AG04449 (cell line): ENCODE measurements at places on chromosomes 2 and 18.

DNA sequence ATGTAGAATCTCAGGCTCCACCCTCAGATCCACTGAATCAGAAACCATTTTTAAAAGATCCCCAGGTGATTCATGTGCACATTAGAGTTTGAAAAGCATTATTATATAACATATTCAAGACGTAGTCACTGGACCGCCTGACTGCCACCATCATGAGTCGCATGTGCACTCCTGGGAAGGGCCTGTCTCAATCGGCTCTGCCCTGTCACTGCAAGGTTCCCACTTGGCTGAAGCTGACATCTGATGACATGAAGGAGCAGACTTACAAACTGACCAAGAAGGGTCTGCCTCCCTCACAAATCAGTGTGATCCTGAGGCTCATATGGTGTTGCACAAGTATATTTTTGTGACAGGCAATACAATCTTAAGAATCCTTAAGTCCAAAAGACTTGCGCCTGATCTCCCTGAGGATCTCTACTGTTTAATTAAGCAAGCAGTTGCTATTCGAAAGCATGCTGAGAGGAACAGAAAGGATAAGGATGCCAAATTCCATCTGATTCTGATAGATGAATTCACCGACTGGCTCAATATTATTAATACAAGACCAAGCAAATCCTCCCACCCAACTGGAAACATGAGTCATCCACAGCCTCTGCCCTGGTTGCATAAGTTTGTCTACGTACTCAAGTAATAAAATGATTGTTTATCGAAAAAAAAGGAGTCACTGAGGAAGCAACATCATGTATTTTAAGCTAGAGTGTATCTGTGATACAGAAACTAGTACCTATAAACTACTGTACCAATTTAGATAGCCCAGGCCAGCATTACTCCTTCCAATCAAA is 26.2 kb downstream of the ATAD2B start:
- peak; percentile 53 for DNase-seq

- no peak for DNase-seq
Measured at GRCh38 chr2:71888751-71889445, 258.8 kb downstream of the CYP26B1 start.

DNA sequence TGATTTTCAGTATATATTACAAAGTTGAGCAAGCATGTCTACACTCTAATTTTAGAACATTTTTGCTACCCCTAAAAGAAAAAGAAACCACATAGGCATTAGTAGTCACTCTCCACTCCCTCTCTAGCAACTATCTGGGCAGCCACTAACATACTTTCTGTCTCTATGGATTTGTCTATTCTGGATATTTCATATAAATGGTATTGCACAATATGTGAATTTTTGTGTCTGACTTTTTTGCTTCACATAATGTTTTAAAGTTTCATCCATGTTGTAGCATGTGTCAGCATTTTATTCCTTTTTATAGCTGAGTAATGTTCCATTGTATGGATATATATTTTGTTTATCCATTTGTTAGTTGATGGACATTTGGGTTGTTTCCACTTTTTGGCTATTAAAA is 232.5 kb upstream of the CTAGE1 start:
- no peak for DNase-seq

DNA sequence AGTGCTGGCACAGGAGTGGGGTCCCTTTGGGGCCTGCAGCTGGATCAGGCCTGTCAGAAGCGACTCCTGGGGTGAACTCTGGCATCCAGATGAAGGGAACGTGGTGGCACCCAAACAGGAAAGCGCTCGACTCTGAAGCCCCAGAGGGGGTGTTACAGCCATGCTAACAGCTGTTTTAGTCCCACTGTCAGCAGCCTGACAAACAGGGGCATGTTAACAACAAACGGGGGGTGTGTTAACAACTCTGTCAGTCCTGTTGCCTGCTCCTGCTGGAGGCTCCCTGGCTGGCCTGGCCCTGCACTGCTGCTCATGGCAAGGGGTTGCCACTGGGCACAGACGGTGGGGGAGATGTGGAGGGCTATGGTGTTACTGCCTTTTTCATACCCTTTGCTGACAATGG is 2.6 kb upstream of the RNU2-63P start:
- DNase-seq: no peak

- no peak for DNase-seq
Measured at GRCh38 chr2:23611839-23612238, 226.9 kb downstream of the KLHL29 start.

DNA sequence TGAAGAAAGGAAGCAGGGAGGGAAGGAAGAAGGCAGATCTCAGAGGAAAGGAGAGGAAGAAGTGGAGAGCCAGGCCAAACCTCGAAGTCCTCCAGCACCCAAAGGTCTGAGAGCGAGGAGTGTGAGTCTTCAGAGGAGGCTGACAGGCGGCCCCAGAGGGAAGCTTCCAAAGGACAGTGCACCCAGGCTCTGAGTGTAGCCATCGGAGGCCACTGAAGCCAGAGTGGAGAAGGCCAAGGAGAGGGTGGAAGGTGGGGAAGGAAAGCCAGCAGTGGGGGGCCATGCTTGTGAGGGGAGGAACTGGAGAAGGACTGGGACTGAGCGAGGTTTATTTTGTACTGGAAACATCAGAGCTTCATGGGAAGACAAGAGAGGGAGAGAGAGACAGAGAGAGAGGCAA is 6.0 kb downstream of the ATP6V1B1 start:
- no peak for DNase-seq

DNA sequence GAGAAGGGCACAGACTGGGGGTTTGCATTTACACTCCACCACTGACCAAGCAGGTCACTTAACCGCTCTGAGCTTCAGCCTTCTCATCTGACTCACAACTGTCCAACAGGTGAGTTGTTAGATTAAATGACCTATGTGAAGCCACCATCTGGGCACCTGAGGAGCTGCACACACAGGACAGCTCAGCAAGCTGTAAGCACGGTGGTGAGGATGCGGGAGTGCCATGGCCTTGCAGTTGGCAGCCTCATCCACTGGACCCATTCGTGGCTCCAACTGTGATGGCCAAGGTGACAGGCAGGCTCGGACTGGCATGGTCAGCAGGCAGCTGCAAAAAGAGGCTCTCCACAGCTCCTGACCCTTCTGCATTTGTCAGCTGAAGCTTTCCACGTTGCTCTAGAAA is 23.3 kb upstream of the AMMECR1L start:
- DNase-seq: no peak

GRCh38 chr2:39264733-39265132 is 21.0 kb upstream of the CDKL4 start:
- DNase-seq: no peak

DNA sequence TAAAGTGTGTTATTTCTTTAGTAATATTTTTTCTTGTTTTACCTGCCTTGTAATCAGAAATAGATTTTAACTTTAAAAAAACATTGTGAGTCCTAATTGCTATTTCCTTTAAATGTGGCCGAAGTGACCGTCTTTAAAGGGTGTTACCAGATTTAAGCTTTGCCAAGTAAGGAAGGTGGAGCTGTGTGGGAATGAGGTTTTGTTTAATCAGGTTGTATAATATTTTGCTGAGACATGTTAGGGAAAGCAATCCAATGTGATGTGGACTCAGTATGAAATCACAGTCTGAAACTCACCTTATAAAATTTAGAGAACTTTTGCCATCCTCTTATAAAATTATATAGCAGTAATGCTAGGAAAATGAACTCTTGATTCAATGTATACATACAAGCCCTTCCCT is 32.9 kb upstream of the ITPRID2 start:
- DNase-seq: no peak

GRCh38 chr2:229265727-229266126 is 5.4 kb downstream of the PID1 start:
- DNase-seq: no peak

DNA sequence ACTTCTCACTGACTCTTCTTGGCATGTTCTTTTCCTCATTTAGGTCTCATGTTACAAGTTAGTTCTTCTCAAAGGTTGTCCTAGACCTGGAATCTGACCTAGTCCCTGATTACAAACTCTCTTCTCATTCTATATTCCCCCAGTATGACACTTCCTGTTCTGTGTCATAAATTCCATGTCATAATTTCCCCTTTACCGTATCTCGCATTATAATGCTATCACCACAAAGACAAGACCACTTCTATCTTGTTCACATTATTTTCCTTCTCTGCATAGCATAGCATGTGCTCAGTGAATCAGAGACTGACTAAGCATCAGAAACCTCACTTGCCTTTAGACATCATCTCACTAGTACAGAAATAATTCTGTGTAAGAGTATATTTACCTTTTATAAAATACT is 63.6 kb upstream of the CAVIN2 start:
- no peak for DNase-seq

- DNase-seq: no peak
Measured at GRCh38 chr2:178829299-178829960, 22.2 kb upstream of the TTN start.

DNA sequence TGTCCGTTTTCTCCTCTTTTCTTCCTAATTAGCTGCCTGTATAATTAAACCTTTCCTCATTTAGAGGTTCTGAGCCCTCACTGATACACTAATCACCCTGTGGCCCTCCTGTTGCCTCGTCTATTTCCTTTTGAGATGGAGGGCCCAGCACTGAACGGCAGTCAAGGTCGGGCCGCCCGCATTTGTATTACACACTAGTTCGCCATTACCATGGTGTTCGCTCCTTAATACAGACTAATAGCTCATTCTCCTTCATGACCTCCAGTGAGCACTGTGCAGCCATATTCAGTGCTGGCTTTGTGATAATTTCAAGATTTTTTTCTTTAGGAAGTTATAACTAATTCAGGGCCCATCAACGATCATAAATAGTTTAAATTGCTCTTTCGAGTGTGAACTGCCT is 64.1 kb downstream of the SLC4A3 start:
- DNase-seq: no peak

GRCh38 chr2:57802243-57802642 is 244.4 kb upstream of the VRK2 start:
- DNase-seq: no peak

- DNase-seq: no peak
Measured at GRCh38 chr2:118168615-118169014, 80.3 kb downstream of the INSIG2 start.

GRCh38 chr18:59426855-59427254 is 67.8 kb upstream of the LMAN1 start:
- DNase-seq: no peak

DNA sequence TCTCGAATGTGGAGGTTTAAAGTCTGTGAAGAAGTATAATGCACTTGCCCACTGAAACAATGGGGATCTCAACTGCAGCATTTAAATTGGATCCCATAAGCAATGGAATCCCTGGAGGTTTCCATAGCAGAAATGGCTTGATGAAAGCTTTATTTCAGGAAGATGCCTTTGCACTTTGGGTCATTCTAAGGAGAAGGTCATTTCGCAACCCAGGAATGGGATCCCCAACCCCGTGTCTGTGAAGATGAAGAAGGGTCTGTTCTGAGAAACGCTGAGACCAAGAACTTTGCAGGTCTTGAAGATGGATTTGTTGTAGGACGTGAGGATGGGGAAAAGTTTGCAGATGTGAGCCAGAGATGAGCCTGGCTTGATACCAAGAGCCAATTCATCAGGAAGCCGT is 1.8 kb upstream of the KCNG3 start:
- no peak for DNase-seq

- DNase-seq: no peak
Measured at GRCh38 chr18:22753130-22753831, 179.8 kb upstream of the RBBP8 start.

DNA sequence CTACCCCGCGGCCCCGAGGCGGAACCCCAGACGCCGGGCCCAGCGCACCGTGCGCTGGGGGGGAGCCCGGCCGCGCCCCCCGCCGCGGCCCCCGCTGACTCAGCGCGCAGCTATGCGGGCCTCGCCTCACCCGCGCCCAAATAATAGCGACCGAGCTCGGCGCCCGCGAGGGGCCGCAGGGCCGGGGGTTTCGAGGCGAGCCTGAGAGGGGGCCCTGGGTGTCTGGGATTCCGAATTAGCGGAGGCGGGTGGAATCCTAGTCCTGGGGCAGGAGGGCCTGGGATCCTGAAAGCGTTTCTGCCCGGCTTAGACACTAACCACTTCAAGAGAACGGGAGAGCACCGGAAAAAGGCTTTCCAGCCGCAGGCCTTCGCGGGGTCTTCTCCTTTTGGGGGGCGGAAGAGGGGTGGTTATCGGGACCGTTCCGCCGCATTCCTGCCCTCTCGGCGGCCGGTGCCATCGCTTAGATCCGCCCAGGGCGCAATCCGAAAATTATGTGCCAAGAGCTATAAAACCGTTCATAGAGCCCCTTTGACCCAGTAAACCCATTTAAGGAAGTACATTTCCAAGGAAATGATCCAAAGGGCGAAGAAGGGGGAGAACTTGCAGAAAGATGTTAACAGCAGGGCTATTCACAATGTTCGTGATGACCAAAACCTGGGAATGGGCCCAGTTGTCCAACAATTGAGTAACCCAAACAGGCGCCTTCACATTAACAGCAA is 681 bp upstream of the ROCK2 start:
- DNase-seq: no peak

DNA sequence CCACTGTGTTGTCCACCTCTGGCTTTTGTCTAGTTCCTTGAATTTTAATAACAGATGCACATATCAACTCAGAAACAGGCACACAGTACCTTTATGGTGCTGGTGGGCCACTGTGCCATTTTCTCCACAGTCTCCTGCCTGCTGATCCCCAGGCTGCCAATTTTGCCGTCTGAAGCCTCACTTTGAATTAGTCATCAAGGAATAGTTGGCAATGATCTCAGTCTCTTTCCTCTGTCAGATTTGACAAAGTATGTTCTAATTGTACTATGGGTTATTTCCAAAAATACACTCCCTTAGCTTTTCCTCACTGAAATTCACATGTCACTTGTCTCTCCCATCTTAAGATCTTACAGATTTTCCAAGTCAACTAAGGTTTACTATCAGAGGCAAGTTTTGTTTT is 140.7 kb downstream of the ZNF516 start:
- no peak for DNase-seq

- DNase-seq: no peak
Measured at GRCh38 chr2:77268626-77269025, 253.6 kb downstream of the LRRTM4 start.

DNA sequence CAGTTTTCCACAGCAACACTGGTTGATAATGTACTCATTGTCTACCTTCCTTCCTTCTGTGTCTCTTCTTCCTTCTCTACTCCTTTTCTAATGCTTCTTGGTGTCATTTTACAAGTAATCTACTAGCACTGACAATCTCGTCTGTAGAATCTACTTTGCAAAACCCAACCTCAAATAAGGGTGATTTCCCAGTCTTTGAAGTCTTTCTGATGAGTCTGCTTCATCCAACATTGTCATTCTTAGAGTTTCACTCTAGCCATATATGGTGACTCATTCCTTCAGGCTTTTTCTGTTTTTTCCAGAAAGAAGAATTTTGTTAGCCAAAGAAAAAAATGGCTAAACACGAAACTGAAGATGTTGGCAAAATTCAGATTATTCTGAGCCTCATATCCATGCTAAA is 288.7 kb downstream of the MBD2 start:
- no peak for DNase-seq

- DNase-seq: no peak
Measured at GRCh38 chr2:24577481-24577880, 86.4 kb downstream of the NCOA1 start.

GRCh38 chr18:79754022-79754761 is 43.5 kb upstream of the KCNG2 start:
- no peak for DNase-seq
